Fibroblast of skin of left biceps (primary cell): ENCODE measurements at places on chromosomes 13 and 19.

GRCh38 chr19:40717325-40717879, 490 bp downstream of the ITPKC start:
- DNase-seq: no peak

- DNase-seq: no peak
Observed at GRCh38 chr19:10068205-10068604, 17.9 kb upstream of the SHFL start.

DNA sequence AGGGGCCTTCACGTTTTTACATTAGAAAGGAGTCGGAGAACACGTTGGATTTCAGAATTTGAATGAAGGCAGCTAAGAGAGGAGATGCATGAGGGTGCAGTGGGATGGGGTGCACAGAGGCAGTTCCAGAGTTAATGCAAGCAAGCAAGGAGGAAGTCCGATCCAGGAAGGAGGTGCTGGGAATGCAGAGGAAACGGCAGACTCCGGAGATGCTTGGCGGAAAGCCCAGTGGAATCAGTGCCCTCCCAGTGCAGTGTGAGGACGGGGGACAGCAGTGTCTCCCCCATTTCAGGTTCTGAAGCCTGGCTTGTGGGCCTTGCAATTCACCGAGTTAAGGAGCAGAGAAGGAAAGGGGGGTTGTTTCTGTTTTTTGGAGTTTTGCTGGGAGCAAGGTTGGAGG, 100.4 kb downstream of the COL4A2 start:
- DNase-seq: no peak

- no peak for DNase-seq
Observed at GRCh38 chr13:37647031-37647650, 48.6 kb upstream of the POSTN start.

DNA sequence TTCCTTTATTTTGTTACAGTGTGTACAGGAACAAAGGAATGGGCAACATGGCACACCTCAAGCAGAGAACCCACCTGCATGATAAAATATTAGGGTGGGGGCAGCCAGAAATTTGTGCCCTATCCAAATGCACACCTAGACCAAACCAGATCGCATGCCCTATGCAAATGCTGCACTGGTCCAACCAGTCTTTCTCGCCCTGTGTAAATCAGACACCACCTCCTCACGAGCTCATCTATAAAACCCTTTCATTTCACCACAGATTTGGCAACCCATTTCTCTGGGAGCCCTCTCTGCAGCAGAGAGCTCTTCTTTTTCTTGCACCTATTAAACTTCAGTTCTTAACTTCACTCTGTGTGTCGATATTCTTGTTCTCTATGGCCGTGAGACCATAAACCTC, 1559.2 kb downstream of the SLITRK1 start:
- no peak for DNase-seq

GRCh38 chr13:31793246-31793645, 53.9 kb downstream of the RXFP2 start:
- DNase-seq: no peak

- no peak for DNase-seq
Observed at GRCh38 chr13:25922376-25922775, 129.4 kb downstream of the SHISA2 start.

DNA sequence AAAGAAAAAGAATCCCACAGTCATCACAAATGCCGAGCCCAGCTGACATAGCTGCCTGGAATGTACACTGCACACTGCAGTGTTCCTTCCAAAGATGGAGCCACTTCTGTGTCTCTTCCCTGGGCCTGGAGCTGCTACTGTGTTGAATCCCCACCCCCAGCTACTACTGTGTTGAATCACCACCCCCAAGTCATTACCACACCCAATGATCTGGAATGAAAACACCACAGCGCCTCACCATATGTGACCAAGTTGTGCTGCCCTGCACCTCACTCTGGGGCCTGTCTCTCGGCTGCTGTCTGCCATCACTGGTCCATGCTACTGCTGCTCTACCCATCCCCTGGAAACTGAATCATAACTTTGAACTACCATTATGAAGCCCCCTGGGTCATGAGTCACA, 861.2 kb downstream of the UQCRFS1 start:
- DNase-seq: no peak
